ENCODE measurements at places on chromosomes 7 and 10.
A peak's percentile ranks its signal among the peaks of the same experiment; 100 is the strongest.

DNA sequence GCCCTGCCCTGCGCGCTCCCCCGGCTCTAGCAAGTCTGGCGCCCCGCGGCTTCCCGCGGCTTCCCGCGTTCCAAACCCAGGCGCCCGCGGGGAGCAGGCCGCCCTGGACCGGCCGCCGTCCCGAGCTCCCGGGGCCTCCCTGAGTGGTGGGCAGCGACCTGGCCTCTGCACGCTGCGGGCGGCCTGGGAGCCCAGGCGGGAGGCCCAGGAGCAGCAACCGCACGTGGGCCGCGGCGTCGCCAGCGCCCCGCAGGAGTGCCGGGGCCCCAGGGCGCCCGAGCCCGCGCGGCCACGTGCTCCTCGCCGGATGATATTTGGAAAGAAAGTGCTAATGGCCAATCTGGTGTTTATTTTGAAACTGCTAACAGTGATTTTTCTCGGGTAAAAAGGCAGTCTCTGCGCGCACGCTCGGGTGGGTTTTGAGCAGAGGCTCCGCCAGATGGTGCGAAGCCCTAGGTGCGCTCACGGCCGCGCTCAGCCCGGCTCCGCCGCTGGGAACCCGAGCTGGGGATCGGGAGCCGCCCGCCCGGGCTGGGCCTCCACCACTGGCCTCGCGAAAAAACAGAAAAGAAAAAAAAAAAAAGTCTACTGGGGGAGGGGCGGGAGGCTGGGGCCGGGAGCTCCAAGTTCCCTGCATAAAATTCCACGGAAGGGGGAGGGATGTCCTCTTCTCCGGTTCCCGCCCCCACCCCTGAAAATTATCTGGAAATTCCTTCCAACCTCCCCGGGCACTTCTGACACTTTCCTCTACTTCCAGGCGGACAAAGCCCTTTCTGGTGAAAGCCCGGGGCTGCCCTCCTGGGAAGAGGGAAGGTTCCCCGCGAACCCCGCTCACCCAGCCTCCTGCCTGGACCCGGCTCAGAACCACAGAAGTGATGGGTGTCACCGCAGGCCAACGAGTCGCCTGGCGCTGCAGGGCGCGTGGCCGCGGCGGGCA, 4.3 kb downstream of the EBF3 start:
- no peak for DNase-seq

GRCh38 chr10:60414877-60415585, 25.4 kb upstream of the ANK3 start:
- DNase-seq, result peak; percentile 94

DNA sequence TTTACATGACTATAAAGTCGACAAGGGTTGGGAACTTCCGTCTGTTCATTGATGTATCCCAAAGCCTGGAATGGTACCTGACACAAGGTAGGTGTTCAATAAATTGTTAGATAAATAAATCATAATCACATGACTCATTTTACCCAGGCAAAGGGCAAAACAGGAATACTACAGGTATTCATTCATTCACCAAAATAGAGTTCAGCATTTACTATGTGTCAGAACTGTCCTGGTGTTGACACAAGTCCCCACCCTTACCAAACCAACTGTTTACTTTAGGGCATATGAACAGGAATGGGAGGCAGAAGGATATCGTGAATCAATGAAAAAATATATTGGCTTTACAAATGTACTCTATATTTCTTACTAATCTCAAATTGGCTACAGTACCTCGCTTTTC, 666 bp upstream of the YAE1 start:
- no peak for DNase-seq

- DNase-seq, result peak; percentile 93
Measured at GRCh38 chr7:47991741-47992311, 12.4 kb upstream of the HUS1 start.

GRCh38 chr10:87987206-87987605, 123.8 kb downstream of the PTEN start:
- DNase-seq, result no peak

DNA sequence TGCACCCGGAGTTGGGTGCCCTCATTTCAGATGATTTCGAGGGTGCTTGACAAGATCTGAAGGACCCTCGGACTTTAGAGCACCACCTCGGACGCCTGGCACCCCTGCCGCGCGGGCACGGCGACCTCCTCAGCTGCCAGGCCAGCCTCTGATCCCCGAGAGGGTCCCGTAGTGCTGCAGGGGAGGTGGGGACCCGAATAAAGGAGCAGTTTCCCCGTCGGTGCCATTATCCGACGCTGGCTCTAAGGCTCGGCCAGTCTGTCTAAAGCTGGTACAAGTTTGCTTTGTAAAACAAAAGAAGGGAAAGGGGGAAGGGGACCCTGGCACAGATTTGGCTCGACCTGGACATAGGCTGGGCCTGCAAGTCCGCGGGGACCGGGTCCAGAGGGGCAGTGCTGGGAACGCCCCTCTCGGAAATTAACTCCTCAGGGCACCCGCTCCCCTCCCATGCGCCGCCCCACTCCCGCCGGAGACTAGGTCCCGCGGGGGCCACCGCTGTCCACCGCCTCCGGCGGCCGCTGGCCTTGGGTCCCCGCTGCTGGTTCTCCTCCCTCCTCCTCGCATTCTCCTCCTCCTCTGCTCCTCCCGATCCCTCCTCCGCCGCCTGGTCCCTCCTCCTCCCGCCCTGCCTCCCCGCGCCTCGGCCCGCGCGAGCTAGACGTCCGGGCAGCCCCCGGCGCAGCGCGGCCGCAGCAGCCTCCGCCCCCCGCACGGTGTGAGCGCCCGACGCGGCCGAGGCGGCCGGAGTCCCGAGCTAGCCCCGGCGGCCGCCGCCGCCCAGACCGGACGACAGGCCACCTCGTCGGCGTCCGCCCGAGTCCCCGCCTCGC, at the start of gene EGFR:
EGFR (plus strand) TSS at position 657 of the 830 bp plus-strand sequence. CDS start 261 bp downstream, outside the sequence.
- DNase-seq, result peak; percentile 85

DNA sequence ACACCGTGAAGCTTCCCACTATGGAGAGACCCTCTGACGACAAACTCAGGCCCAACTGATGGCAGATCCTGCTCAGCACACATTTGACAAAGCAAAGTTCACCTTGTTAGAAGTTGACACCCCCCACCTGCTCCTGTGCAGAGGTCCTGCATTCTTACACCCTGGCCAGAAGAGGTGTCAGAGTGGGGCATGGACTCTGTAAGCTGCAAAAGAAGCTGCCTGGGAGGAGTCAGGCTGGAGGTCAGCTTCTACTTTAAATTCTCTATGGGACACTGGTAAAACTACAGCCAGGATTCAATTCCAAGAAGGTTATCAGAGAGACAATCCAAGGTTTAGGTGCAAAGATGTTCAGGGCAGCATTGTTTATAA, 20.0 kb upstream of the TNS3 start:
- DNase-seq, result peak; percentile 40
